ENCODE measurements at places on chromosomes 5 and 9.
A peak's percentile ranks its signal among the peaks of the same experiment; 100 is the strongest.

GRCh38 chr5:177390363-177391300 is 6.4 kb downstream of the SLC34A1 start:
- peak; percentile 84 for DNase-seq

DNA sequence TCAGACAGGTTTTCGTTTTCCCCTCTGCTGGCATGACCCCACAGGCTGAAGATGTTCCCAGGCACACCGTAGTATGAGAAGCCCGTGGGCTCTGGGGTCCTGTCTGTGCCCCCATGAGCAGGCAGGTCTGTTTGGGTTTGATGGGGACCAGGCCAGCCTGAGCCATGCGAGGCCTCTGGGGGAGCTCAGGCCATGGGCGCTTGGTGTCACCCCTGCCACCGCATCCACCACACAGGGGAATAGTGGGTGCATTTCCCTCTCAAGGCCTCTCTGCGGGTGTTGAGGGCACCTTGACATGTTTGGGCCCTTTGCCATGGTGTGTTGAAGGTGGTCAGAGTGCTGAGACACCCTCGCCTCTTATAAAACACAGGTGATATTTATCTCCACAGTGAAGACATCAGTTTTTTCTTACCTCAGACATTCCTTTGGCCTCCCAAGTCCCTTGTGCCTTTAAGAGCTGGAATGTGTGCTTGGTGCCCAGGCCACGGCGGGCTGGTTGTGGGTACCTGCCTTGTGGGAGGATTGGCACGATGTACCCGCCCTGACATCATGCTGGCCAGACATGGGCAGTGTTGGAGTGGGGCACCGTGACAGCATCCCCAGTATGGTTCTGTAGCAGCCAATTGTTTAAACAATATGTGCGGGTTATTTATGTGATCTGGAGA is 68.3 kb downstream of the WNK2 start:
- DNase-seq = no peak

GRCh38 chr5:172801179-172801671 is 30.2 kb upstream of the DUSP1 start:
- DNase-seq = no peak

GRCh38 chr9:85940275-85940831 is 593 bp upstream of the NAA35 start:
- DNase-seq = no peak

DNA sequence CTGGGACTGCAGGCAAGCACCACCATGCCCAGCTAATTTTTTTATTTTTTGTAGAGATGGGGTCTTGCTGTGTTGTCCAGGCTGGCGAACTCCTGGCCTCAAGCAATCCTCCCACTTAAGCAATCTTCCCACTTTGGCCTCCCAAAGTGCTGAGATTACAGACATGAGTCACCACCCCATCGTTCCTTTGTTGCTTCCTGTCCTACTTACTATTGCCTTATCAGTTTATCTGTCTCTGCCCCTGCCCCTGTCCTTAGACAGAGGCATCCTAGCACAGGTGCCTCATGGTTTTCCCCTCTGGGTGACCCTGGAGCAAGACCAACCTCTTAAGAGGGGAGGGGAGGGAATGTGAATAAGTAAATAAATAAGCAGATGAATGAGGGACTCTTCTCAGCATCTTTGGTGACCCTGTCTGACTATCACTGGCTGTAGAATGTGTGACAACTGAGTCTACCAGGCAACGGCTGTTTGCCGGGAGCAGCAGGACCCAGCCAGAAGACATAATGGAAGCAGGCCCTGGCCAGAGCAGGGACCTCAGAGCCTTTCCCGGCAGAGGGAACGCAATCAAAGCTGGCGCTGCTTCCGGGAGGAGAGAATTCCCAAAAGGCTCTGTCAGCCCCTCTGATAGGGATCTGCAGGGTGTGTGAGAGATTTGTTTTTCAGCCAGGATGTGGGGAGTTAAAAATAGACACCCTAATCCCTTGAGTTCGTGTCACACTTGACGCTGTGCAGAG is 43.8 kb upstream of the DAB2IP start:
- no peak for DNase-seq
